NCI-H1105 (cell line): ENCODE measurements at places on chromosomes 3 and 15.

DNA sequence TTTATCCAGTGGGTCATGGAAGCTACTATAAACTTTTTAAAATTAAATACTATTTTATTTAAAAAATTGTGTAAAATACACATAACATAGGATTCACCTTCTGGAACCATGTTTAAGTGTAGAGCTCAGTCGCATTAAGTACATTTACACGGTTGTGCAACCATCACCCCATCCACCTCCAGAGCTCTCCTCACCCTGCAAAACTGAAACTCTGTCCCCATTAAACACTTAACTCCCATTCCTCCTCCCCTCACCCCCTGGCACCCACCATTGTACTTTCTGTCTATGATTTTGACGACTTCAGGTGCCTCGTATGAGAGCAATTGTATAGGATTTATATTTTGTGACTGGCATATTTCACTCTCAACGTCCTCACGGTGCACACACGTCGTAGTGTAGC is 70.7 kb downstream of the APBA2 start:
- no peak for DNase-seq

- peak; percentile 63 for DNase-seq
Measured at GRCh38 chr15:67240235-67241131, 14.0 kb downstream of the AAGAB start.

- no peak for DNase-seq
Measured at GRCh38 chr3:114452937-114453336, 159.1 kb downstream of the TIGIT start.

- DNase-seq, result no peak
Measured at GRCh38 chr3:15635121-15635661, 33.6 kb downstream of the BTD start.

- no peak for DNase-seq
Measured at GRCh38 chr3:10330319-10330718, 9.4 kb upstream of the SEC13 start.

DNA sequence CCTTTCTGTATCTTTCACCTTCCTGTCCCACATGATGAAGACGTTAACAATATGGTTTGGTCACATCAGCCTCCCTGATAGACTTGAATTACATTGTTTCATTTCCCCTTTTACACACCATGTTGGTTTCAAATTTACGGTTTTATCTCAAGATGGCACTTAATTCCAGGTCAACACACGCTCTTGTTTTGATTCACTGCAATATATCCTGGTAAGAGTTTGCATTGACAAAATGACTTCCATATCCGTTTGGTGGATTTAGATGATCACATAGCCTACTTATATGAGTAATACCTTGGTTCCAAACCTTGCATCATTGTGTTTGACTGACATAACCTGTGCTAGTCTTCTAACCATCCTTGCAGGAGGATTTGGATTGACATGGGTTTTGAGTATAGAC is 499.4 kb downstream of the ROBO1 start:
- DNase-seq, result no peak

GRCh38 chr3:113297287-113297686 is 85.9 kb downstream of the BOC start:
- no peak for DNase-seq

- no peak for DNase-seq
Measured at GRCh38 chr3:151560738-151561137, 99.9 kb upstream of the IGSF10 start.

GRCh38 chr3:132253262-132253878 is 63.8 kb upstream of the ACP3 start:
- DNase-seq, result peak; percentile 26

GRCh38 chr3:70805061-70805889 is 492.8 kb upstream of the MDFIC2 start:
- DNase-seq, result no peak

DNA sequence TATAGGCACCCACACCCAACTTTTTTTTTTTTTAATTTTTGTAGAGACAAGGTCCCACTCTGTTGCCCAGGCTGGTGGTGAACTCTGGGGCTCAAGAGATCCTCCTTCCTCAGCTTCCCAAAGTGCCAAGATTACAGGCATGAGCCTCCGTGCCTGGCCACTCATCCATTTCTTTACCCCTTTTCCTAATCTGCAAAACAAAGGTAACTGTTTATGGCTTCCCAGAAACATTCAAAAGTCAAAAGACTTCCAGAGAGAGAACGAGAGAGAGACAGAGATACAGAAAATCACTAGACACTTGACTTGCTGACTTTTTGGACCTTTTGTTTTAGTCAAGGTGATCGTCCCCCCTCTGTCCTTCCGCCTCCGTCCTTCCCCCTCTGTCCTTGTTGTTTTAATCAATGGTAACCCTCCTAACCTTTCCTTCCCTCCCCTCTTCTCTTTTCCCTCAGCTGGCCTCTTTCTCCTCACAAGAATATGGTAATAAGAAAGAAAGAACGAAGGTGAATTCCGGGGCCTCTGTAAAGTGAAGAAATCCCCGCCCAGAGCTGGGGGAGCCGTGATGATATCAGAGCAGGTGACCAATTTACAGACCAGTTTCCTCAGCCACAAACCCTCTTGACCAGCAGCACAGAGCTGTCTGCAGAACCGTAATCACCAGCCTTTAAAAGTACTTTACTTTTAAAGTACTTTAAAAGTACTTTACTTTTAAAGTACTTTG is 21.9 kb downstream of the KLHL6 start:
- no peak for DNase-seq

DNA sequence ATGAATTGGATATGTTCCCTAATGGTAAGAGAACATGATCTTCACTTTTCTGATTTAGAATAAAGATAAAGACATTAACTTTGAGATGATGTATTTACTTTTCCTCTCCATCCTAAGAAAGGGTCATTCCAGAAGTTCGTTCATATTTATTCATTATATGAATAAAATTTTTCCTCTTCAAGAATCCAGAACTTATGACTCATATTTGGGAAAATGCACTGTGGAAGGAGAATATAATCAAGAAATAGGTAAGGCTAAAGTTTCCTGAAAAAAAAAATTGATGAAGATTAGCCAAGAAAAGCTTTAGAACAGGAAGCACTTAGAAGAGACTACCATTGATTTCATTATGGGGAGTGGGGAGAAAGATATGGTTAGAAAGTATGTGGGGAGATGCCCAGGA is 36.5 kb upstream of the CBLB start:
- DNase-seq, result no peak

DNA sequence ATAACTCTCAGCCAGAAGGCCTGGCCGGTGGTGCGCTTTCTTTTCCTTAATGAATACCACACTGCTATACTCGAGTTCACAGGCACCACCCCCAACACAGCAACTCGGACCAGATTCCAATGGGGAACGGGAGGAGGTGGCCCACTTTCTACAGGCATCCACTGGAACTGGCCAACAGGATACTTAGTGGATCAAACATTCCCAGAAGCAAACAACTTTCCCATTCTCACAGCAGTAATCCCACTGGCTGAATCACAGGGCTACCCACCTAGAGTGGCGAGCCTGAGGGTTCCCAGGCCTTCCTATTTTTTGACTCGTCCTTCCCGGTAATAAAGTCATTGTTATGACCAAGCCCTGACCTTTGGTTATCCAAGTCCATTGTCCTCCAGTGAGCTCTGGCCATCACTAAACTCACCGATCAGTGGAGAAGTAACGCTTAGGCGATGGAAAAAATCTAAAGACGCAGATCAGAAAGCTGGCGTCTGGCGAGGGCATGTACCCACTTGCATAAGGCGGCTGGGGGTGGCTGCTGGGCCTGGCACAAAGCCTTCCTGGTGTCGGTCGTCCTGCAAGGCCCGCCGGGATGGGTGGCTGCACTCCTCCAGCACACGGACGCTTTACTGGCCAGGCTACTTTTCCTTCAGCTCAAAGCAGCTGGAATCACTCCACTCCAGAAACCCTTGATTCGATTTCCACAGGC is 1.2 kb downstream of the EOGT start:
- no peak for DNase-seq

- no peak for DNase-seq
Measured at GRCh38 chr3:42660898-42661297, 7.4 kb downstream of the ZBTB47 start.

DNA sequence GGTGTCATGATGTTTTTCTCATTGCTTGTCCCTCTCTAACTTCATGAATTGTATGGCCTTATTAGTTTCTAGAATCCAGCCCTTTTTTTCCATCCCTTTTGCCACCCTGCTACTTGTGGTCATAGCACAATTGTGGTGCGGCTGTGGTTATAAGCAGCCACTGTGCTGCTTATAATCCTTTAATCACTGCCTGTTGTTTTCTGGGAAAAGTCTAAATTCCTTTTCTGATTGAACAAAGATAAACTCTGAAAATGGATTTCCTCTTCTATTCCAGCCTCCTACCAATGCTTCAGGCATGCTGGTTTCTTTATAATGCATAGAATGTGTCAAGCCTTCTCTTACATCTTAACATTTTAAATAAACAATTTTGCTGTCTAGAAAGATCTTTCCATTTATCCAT is 319.5 kb downstream of the C3orf38 start:
- no peak for DNase-seq

GRCh38 chr3:57227930-57228751 is 612 bp downstream of the APPL1 start:
- DNase-seq, result peak; percentile 2

DNA sequence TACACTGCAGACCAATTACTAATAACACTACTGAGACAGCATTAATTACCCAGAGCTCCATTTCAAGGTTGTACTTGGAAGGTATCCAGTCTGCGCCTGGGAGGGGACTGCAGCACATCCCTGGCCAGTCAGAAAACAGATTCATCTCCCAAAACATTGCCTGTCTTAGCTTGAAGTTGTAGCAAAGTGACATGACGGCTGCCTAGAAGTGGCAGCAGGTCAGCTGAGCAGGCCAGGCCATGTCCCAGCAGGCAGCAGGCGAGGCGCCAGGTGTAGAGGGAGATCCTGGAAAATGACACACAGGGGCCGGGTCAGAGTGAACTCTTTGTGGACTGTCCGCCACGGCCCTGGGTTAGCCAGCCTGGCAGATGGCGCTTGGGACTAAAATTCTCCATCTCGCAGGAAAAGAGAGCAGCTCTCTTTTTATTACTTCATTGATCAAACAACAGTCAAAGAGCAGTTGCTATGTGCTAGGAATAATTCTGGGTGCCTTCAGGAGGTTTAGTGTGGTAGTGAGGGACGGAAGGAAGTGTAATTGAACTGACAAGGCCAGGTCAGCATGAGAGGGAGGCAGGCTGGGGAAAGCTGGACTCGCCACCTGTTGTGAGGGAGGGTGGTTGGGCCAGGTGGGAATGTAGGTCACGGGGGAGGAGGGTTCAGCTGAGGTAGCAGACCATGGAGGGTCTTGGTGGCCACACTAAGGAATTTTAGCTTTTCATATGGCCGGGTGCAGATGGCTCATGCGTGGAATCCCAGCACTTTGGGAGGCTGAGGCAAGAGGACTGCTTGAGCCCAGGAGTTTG is 1.3 kb upstream of the MAP6D1 start:
- DNase-seq, result peak; percentile 70

DNA sequence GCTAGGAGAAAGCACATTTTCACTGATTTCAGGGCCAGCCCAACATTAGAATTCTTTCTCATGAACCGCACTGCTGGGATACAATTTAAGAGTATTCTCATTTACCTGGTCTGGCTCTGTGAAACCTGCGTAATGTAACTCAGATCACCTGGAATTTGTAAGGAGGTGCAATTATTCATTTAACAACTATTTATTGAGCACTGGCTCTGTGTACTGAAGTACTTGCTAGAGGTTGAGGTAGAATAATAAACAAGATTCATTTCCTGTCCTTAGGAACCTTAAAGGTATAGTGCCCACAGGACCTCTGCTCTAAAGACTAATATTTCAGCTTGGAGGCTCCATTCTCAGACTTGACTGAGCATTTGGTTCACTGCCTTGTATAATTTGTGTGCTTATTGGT is 242.2 kb upstream of the ZPLD1 start:
- DNase-seq, result no peak

- DNase-seq, result no peak
Measured at GRCh38 chr15:99681990-99682389, 51.2 kb downstream of the LYSMD4 start.

- no peak for DNase-seq
Measured at GRCh38 chr3:171811295-171811912, 1.1 kb upstream of the PLD1 start.
